Posterior cingulate gyrus (tissue), 11 donors: ENCODE measurements at places on chromosomes 1 and 21.
A peak's percentile ranks its signal among the peaks of the same experiment; 100 is the strongest.

DNA sequence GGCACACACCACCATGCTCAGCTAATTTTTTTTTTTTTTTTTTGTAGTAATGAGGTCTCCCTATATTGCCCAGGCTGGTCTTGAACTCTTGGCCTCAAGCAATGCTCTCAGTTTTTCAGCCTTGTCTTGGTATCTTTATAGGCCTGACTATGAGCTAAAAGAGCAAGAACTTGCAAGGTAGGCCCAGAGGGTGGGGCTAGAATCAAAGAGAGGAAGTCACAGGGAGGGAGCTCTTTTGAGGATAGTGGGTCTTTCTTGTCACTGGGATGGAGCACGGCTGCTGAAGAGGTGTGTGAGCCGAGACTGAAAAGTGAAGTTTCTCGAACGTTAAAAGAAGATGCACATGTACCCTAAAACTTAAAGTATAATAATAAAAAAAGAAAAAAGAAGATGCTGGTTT, 260.0 kb upstream of the BEND5 start:
- no peak for DNase-seq

GRCh38 chr21:43195121-43196021, 26.6 kb downstream of the CRYAA start:
- no peak for DNase-seq

GRCh38 chr1:84613026-84613425, 38.8 kb upstream of the CTBS start:
- DNase-seq: no peak

- DNase-seq: no peak
Measured at GRCh38 chr1:204959836-204960235, 83.2 kb upstream of the CNTN2 start.

GRCh38 chr21:15874615-15875014, 144.8 kb downstream of the USP25 start:
- no peak for DNase-seq

DNA sequence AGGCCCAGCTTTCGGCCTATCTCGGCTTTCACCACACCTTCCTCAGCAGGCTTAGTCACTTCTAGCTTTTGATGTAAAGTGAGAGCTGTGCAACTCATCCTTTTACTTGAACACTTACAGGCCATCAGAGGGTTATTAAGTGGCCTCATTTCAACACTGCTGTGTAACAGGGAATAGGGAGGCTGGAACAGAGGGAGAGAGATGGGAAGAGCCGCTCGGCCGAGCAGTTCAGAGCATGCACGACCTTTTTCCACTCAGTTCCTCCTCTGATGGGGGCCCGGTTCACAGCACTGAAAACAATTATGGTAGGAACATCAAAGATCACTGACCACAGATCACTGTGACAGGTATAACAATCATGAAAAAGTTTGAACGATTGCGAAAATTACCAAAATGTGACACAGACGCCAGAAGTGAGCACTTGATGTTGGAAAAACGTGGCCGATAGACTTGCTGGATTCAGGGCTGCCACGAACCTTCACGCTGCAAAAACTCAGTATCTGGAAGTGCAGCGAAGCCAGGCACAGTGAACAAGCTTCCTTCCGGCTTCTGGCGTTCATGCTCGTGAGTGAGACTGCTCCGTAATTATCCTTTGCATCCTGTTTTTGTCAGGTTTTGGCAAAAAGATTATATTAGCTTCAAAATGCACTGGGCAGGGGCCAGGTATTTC, 28.6 kb downstream of the AGPAT3 start:
- DNase-seq: no peak

GRCh38 chr1:107943694-107944093, 21.3 kb downstream of the VAV3 start:
- DNase-seq: no peak

GRCh38 chr1:205523261-205523890, 18.9 kb downstream of the CDK18 start:
- no peak for DNase-seq

DNA sequence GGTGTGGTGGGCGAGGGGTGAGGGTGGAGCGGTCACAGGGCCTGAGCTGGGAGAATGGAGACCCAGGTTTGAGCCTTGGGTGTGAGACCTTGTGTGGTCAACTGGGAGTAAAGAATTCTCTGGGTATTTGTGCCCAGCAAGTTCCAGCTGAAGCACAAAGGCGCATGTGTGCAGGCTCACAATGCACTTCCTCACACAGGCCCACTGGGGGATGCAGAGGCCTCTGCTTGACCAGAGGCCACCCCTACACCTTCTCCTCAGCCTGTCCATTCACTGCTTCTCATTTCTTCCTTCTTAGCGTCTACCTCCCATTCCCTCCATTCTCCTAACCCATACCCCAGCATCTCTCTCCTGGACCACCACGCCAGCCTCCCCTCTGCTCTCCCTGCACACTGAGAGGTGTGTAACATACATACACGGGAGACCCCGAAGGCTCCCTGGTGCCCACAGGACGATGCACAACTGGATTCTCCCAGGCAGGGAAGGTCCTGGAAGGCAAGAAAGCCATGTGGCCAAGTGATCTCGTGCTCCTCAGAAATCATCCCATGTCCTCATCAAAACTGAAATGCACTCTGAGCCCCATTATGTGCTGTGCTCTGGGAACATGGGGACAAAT, 12.3 kb upstream of the TTC39A start:
- no peak for DNase-seq

GRCh38 chr1:174225499-174226204, 66.3 kb downstream of the RABGAP1L start:
- DNase-seq: no peak

DNA sequence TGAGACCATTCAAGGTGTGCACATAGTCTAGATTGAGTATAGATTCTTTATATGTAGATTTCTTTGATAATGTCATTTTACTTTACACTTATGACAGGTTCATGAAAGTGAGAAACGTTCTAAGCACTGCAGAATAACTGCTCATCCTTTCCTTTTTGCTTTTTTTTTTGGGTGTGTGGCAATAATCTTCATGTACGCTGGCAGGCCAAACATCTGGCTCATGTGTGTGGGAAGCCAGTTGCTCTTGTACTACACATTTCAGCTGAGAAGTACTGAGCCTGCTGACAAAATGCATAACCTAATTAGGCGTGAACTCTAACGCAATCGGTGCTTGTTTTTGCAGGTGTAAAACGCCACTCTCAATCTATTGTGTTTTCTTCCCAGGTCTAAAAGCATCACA, 350.8 kb upstream of the KAZN start:
- DNase-seq: no peak

- DNase-seq: no peak
Measured at GRCh38 chr1:95384567-95384966, 150.6 kb downstream of the RWDD3 start.

GRCh38 chr1:47393141-47393540, 22.9 kb upstream of the FOXE3 start:
- DNase-seq: no peak

GRCh38 chr1:62800825-62801306, 16.9 kb downstream of the ATG4C start:
- no peak for DNase-seq

GRCh38 chr1:25040122-25040685, 110.1 kb upstream of the RUNX3 start:
- peak; percentile 77 for DNase-seq

- DNase-seq: no peak
Measured at GRCh38 chr1:18411321-18411720, 69.4 kb upstream of the KLHDC7A start.

- no peak for DNase-seq
Measured at GRCh38 chr1:56867491-56867890, 12.9 kb downstream of the C8A start.

GRCh38 chr1:37868466-37868865, 9.1 kb upstream of the MTF1 start:
- no peak for DNase-seq

DNA sequence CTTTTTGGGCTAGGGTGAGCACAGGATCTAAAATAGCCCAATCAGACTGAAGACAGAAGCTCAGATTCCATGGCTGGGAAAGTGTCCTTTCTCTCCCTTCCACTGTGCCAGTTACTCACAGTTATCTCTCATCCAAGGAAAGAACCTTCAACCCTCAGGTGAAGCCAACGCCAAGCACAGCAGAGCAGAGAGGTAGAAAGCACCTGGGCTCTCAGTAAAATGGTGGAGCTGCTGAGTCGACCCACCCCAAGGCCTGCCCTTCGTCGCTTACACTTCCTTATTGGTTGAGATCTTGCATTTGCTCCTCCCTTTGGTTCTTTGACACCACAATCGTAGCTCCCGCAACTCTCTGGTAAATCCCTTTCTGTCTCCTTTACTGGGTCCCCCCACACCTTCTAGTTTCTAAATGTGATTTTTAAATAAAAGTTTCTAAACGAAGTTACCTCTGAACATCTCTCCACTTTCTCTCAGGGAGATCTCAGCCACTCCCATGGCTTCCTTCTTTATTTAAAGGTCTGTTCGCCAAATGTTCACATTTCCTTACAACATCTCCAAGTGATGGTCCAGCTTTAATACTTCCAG, 27.5 kb upstream of the SLC30A1 start:
- DNase-seq: no peak

DNA sequence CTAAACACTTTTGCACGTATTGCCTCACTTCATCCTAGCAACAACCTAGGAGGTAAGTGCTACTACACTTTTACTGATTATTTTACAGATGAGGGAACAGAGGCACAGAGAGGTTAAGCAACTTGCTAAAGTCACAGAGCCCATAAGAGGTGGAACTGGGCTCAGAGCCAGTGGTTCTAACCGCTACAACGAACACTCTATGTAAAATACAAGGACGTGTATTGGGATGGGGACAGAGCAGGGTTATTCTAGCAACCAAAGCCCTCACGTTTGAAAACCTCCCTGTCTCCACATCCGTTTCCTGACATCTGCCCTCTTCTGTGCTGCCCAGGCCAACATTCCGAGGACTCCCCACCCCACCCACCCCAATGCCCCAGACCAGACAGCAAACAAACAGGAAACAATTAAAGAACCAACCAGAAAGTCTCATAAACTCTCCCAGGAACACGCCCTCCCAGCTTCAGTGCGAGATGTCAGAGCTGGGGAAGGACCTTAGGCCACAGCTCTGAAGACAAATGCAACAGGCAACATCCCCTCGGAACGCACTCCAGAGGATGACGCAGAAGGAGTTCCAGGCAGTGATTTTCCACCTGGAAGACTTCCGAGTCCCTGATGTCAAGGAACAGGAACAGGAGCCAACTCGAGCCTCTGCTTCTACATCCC, 41.1 kb downstream of the GLIS1 start:
- no peak for DNase-seq

- no peak for DNase-seq
Measured at GRCh38 chr1:216073793-216074595, 349.3 kb downstream of the USH2A start.

GRCh38 chr21:45836694-45837670, 144.6 kb upstream of the COL6A1 start:
- DNase-seq: peak; percentile 56

DNA sequence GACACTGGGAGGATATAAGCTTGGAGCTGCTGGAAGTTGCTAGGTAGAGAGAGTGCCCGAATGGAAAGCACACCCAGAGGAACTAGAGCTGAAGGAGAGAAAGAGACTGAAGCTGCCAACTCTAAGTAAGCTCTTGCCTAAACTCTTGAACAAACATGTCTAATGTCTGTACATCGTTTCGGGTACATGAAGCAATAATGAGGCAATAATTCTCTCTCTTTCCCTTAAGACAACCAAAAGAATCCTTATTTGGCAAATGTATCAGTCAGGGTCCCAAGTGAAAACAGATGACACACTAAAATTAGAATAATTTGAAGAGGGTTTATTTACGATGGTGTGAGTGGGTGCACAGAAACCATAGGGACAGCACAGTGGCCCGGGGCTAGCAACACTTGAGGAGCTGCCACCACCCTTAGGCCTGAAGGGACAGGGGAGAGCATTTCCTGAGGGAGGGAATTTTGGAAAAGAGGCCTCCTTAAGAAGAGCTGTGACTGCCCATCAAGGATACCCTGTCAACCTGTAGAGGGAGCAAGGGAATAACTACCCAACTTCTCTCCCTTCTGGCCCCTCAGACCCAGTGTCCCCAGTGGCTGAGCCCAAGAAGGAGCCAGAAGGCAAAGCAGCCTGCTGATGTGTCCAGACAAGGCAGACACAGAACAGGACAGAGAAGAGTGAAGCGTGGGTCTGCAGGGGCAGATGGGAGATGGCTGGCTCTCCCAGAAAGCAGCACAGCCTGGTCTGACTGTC, 36.1 kb upstream of the KHDRBS1 start:
- DNase-seq: no peak

DNA sequence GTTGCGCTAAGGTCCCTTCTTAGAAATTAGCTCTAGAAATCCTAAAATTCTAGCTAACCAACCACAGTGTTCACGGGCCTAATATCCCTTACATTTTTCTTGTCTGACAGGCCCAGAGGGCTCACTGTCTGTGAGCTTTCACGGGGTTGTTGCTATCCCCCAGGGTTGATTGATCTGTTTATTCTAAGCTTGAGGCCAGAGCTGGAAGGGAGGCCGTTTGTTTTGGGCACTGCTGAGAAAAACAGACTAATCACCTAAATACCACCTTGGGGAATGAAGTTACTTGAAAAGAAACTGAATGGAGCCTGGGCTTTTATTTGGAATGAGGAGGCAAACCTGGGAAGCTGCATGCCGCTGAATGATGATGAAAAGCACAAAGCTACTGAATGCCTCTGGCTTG, 162.4 kb downstream of the KIF26B start:
- DNase-seq: no peak

- DNase-seq: no peak
Measured at GRCh38 chr1:16174886-16175598, 19.2 kb upstream of the EPHA2 start.

DNA sequence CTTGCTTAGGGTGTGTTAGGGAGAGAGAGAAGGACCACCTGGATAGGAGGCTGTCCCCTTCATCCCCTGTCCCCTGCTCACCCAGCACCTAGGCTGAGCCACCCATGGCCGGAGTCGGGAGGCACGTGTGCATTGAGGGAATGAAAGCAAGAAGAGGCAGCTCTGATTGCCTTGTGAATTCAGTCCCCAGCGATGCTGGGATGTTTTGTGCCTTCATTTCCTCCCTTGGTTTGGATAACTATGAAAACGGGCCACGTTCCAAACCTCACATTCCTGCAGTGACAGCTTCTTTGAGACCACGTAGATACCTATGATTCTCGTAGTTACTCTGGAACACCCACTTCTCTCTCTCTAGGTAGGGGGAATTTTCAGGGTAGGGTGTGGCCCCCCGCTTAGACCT, 67.1 kb downstream of the MAN1C1 start:
- no peak for DNase-seq
